ENCODE measurements at places on chromosomes 2 and 18. TPM values are rescaled to one million over a fixed set of nuclear protein-coding genes. Genes with fewer than 3 reads are reported as not detected.
A peak's percentile ranks its signal among the peaks of the same experiment; 100 is the strongest.

DNA sequence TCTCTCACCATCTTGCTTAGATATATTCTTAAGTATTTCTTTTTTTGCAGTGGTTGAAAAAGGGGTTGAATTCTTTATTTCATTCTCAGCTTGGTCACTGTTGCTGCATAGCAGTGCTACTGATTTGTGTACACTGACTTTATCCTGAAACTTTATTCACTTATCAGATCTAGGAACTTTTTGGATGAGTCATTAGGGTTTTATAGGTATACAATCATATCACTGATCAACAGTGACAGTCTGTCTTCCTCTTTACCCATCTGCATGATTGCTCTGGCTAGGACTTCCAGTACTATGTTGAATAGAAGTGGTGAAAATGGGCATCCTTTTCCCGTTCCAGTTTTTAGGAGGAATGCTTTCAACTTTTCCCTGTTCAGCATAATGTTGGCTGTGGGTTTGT, 6.5 kb downstream of the STARD6 start:
- H3K4me3 ChIP-seq, result no peak overlapping the region
- H3K27me3 ChIP-seq, result peaks cover 6% of the 10 kb centered on the region
- H3K27ac ChIP-seq, result no peak overlapping the region
- no peaks in the 10 kb centered on the region for H3K4me1 ChIP-seq

- DNase-seq, result peak; percentile 57
- H3K4me3 ChIP-seq, result peak overlapping the region; percentile 65
- H3K36me3 ChIP-seq, result no peaks in the 10 kb centered on the region
- H3K4me1 ChIP-seq, result peaks cover 45% of the 10 kb centered on the region
These were observed 2.8 kb upstream of the KCTD1 start for GRCh38 chr18:26550998-26551694.

DNA sequence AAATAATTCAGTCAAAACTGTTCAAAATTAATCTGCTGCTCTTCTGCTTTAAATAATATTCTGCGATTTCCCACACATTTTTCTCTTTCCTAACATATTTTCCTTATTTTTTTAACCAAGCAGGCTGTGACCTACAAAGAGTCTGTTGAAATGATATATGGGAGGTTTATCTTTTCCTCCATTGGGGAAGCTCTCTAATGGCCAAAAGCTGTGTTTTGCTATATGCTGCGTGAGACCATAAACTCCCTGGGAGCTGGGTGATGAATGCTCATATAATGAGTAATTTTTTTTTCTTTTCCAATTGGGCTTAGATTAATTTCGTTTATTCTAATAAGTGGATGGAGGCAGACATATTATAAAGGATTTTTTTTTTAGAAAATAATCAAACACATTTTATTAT, 72.2 kb upstream of the MAP2 start:
- H3K27me3 ChIP-seq, result no peaks in the 10 kb centered on the region
- H3K4me3 ChIP-seq, result no peak overlapping the region
- no peaks in the 10 kb centered on the region for H3K4me1 ChIP-seq
- no peak for DNase-seq
- H3K36me3 ChIP-seq, result no peaks in the 10 kb centered on the region

DNA sequence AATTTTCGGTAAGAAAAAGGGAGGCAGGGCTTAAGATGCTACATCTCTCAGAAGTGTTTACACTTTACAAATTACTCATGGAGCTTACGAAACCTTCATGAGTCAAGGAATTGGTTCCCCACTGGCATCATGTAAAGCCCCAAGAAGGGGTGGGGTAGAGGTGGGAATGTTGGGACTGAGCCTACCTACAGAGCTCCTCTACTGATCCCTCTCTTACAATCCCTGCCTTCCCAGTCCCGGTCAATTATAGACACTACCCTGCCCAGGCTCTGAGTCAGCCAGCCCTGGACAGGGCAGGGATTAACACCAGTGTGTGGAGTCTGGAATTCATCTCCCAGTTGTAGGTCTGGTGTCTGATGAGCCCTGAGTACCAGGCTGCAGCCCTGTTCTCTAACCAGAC, 248.9 kb downstream of the PAX3 start:
- H3K4me1 ChIP-seq, result no peaks in the 10 kb centered on the region
- H3K27ac ChIP-seq, result no peak overlapping the region
- no peak overlapping the region for H3K4me3 ChIP-seq
- H3K27me3 ChIP-seq, result no peaks in the 10 kb centered on the region
- DNase-seq, result no peak

The ZSWIM2 gene
- total RNA-seq, result not detected

The CRACDL gene
- total RNA-seq, result 79.1 TPM

DNA sequence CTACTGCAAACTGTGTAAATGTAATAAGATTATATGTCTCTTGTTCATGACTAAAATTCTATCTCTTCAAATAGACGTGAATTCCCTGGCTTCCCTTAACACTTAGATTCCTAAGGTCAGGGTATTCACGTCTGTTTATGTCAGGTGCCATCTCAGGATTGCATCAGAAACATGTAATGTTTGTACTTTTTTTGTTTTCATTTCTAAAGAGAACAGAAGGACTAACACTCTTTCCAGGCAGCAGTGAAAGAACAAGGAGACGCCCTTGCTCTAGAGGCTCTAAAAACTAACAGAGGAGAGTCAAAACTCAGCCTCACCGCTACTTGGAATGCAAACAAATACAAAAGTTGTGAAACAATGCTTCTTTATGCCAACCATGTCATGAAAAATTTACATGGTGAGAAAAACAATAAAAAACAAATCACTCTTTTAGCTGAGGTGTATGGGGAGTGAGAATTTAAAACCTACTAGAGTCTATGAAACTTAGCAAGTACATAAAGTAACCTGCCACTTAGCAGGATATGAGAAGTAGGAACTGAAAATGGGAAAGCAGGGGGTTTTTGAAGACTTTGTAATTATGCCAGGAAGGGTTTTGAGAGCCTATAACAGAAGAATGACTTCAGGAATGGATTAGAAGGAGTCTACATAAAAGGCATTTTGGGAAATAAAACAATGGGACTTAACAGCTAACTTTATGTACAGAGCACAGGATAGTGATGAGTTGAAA, 522.7 kb downstream of the THSD7B start:
- H3K36me3 ChIP-seq, result no peaks in the 10 kb centered on the region
- DNase-seq, result no peak
- H3K27me3 ChIP-seq, result no peaks in the 10 kb centered on the region
- no peaks in the 10 kb centered on the region for H3K4me1 ChIP-seq
- H3K4me3 ChIP-seq, result no peak overlapping the region
- H3K27ac ChIP-seq, result no peak overlapping the region

GRCh38 chr2:178978667-178979066, 71.3 kb downstream of the CCDC141 start:
- H3K27me3 ChIP-seq, result no peaks in the 10 kb centered on the region
- no peaks in the 10 kb centered on the region for H3K36me3 ChIP-seq
- no peak for DNase-seq
- H3K27ac ChIP-seq, result no peak overlapping the region
- no peaks in the 10 kb centered on the region for H3K4me1 ChIP-seq

DNA sequence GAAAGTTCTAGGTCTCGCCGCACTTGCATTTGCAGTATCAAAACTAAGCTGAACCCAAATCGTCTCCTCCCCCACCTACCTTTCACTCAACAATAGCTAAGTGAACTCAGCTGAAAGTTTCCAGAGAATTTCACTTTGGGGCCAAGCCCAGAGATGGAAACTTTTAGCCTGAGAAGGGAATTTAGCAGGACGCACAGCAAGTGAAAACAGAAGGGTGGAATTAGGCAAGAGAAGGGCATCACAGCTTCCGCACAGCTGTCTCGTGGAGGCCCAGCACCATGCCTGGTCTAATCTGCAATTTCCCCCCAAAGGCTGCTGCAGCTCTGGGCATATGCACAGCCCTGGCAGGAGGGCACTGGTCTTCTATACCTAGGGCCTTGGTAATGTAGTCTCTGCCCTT, 262.0 kb downstream of the TNS1 start:
- no peak for DNase-seq
- H3K27me3 ChIP-seq, result no peaks in the 10 kb centered on the region
- H3K4me3 ChIP-seq, result no peak overlapping the region
- peak overlapping the region; percentile 54 for H3K27ac ChIP-seq

DNA sequence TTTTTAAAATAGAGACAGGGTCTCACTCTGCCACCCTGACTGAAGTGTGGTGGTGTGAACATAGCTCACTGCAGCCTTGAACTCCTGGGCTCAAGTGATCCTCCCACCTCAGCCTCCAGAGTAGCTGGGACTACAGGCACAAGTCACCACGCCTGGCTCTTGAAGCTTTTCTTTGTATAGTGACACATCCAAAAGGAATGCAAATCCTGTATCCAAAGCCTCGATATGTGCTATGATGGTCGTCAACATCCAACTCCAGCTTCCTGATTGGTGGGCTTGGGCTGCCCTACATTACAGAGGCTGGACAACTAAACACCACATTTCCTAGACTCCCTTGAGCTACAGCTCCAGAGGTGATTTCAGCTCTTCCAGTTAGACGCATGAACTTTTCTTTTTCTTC, 101.7 kb upstream of the PGAP1 start:
- no peak for DNase-seq
- no peak overlapping the region for H3K4me3 ChIP-seq
- H3K27me3 ChIP-seq, result no peaks in the 10 kb centered on the region
- H3K4me1 ChIP-seq, result no peaks in the 10 kb centered on the region

DNA sequence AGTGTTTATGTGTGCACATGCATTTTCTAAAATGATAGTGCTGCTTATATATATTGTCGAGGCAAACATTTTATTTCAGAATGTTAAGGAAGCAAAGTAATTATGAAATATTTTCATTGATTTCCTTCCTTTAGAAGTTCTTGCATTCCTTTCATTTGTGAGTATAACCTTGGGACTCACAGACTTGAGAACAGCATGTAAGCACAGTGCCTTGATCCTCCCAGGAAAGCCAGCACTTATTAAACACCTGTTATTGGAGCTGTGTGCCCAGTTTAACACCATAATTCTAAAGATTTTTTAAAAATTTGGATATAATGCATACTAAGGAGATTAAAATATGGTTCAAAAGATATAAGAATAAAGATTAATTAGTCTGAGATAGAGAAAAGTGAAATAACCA, 554.4 kb upstream of the FAM98A start:
- no peak overlapping the region for H3K4me3 ChIP-seq
- H3K4me1 ChIP-seq, result no peaks in the 10 kb centered on the region
- H3K36me3 ChIP-seq, result no peaks in the 10 kb centered on the region
- no peak overlapping the region for H3K27ac ChIP-seq
- no peaks in the 10 kb centered on the region for H3K27me3 ChIP-seq

DNA sequence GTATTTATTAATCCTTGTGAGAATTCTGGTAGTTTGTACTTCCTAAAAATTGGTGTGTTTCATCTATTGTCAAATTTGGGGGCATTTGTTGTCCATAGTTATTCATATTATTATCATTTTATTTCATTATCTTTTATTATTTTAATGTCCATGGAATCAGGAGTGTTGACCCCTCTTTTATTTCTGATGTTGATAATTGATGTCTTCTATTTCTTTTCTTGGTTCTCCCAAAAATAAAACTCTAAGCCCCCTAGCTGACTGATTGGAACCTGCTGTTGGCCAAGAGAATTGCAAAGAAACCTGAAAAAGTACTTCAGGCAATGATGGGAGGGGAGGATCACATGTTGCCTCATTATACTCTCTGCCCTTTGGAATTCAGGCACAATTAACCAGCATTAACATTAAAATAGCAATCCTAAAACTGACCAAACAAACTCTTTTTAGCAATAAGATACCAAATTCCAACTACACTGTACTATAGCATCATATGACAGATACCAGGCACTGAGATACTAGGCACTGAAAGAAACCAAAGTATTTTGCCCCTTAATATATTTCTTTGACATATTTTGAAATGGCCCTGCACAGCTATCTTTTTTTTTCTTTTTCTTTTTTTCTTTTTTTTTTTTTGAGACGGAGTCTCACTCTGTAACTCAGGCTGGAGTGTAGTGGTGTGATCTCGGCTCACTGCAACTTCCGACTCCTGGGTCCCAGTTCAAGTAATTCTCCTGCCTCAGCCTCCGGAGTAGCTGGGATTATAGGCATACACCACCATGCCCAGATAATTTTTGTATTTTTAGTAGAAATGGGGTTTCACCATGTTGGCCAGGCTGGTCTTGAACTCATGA, 1097.2 kb upstream of the CNTNAP5 start:
- H3K4me3 ChIP-seq, result no peak overlapping the region
- no peak for DNase-seq
- H3K36me3 ChIP-seq, result no peaks in the 10 kb centered on the region
- no peaks in the 10 kb centered on the region for H3K4me1 ChIP-seq
- H3K27me3 ChIP-seq, result no peaks in the 10 kb centered on the region

The IFIH1 gene
- 11.2 TPM for total RNA-seq

The CDH19 gene
- total RNA-seq, result 25.4 TPM

GRCh38 chr2:219126555-219126954, 34.1 kb downstream of the NHEJ1 start:
- H3K36me3 ChIP-seq, result peaks cover 7% of the 10 kb centered on the region
- peaks cover 41% of the 10 kb centered on the region for H3K4me1 ChIP-seq
- H3K27me3 ChIP-seq, result no peaks in the 10 kb centered on the region

DNA sequence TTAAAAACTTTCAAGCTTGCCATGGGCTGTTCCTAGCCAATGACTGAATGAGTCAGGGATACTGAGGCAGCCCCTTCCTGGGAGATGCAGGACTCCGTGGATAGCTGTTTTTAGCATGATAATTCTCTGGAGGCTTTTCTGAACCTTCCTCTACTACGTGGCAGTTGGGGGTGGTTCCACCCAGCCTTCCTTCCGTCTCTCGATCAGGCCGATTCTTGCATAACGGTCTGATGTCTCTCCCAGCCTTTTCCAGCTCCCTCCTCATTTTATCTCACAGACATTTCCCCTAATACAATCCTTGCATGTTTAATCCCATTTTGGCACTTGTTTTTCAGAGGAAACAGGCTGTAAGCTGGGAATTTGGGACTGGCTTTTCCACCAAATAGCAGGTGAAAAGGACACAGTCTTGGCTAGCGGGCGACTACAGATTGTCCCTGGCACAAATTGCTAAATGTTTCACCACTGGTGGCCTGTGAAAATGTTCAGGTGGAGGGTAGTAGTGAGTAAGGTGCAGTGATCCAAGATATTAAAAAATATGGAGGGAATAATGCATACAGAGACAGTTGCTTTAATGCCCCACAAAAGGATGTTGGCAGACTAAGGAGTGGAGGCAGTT, 21.0 kb upstream of the CTLA4 start:
- H3K27ac ChIP-seq, result no peak overlapping the region
- H3K27me3 ChIP-seq, result no peaks in the 10 kb centered on the region
- H3K4me3 ChIP-seq, result no peak overlapping the region
- no peaks in the 10 kb centered on the region for H3K4me1 ChIP-seq

The FTCDNL1 gene
- not detected for total RNA-seq

The RASGRP3 gene
- total RNA-seq, result 0.29 TPM

The TMEM17 gene
- 2.2 TPM for total RNA-seq

The UGT1A9 gene
- 7.0 TPM for total RNA-seq

The PLGLB1 gene
- 16.5 TPM for total RNA-seq

The UGT1A8 gene
- total RNA-seq, result not detected

- H3K27ac ChIP-seq, result no peak overlapping the region
- no peak for DNase-seq
- H3K4me3 ChIP-seq, result no peak overlapping the region
- H3K27me3 ChIP-seq, result no peaks in the 10 kb centered on the region
- no peaks in the 10 kb centered on the region for H3K36me3 ChIP-seq
These were observed 325.2 kb downstream of the GBX2 start for GRCh38 chr2:235842941-235843340.

The CASP8 gene
- total RNA-seq, result 17.0 TPM

The FNDC4 gene
- total RNA-seq, result 2.9 TPM

The MAPK4 gene
- total RNA-seq, result 86.0 TPM
